ENCODE measurements at places on chromosomes 3 and 15.

GRCh38 chr3:195080125-195080524 is 190.8 kb downstream of the XXYLT1 start:
- DNase-seq, result peak; percentile 28

GRCh38 chr3:174387736-174388135 is 471.4 kb upstream of the NAALADL2 start:
- DNase-seq, result no peak

GRCh38 chr15:100284701-100285100 is 57.1 kb downstream of the ADAMTS17 start:
- no peak for DNase-seq

DNA sequence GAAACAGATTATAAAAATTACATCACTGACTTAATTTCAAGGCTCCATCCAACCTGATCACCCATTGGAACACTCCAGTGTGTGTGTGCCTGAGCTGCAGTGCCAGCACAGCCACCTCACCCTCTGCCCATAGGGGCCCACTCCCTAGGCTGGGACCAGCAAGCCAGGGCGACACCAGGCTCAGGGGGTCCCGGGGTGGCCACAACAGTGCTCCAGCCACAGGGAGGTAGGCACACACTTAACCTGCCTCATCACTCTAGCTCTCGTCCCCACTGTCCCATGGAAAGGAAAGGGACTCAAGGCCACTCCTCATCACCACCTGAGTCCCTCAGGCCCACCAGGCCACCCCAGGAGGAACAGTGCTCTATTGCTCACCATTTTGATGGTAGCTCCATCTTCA is 24.9 kb downstream of the ZXDC start:
- no peak for DNase-seq

GRCh38 chr15:101210466-101210865 is 41.4 kb downstream of the CHSY1 start:
- no peak for DNase-seq
